ENCODE measurements at places on chromosomes 13 and 19.

DNA sequence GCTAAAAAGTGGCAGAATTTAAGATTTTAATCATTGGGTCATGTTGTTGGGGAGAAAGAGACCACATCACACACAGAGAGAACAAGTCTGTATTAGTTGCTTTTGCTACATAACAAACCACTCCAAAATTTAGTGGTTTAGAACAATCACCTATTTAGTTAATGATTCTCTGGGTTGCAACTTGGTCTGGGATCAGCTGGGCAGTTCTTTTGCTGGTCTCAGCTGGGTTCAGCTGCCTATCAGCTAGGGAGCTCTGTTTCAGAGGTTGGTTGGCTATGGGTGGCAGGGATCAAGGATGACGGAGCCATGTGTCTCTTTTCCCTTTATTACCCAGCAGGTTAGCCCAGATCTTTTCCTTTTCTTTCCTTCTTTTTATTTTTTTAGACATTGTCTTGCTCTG lies 8.9 kb downstream of the PINLYP start:
- no peak for DNase-seq

GRCh38 chr19:14094854-14095253 lies 4.3 kb upstream of the SAMD1 start:
- DNase-seq: no peak

- no peak for DNase-seq
Observed at GRCh38 chr13:41919741-41920487, 41.0 kb downstream of the VWA8 start.

GRCh38 chr19:32294871-32295438 lies 50.5 kb upstream of the ZNF507 start:
- no peak for DNase-seq

DNA sequence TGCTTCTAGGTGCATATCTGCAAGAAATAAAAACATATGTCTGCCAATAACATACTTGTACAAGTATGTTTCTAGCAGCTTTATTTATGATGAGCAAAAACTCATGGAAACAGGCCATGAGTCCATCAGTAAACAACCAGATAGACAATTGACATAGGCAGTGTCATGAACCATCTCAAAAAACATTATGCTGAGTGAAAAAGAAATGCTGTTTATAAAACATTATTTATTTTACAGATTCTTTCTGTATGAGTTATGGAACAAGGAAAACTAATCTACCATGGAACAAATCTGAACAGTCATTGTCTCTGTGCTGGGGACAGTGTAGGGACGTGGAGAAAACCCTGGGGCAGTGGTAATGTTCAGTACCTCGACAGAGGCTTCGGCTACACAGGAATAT lies 283.9 kb downstream of the UQCRFS1 start:
- DNase-seq: no peak

DNA sequence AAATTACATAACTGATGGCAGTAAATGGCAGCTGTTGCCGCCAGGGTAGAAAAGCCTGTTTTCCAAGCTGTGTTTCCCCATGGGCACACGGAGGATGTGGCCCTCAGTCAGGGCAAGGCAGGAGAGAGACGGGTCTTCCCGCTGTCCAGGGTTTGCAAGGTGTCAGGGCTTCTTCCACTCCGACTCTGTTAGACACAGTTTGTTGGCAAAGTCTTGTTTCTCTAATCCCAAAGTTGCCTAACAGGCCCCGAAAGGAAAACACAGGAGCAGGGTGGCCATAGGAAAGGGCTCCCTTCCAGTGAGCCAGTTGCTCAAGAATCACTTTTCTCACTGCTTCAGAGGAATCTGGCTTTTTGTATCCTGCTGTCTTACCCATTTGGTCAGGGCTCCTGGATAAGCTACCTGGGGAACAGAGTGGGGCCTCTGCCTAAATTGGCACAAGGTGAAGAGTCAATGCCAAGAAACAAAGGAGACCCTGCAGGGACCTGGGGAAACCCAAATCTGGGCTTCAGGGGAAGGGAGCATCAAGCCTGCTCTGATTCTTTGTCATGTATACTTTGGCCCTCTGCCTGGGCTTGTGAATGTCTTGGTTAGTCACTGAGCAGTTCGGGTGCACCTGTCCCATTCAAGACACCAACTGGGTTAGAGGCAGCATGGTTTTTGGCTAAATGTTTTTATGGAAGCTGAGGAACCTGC lies 29.0 kb upstream of the CXCL17 start:
- DNase-seq: no peak

DNA sequence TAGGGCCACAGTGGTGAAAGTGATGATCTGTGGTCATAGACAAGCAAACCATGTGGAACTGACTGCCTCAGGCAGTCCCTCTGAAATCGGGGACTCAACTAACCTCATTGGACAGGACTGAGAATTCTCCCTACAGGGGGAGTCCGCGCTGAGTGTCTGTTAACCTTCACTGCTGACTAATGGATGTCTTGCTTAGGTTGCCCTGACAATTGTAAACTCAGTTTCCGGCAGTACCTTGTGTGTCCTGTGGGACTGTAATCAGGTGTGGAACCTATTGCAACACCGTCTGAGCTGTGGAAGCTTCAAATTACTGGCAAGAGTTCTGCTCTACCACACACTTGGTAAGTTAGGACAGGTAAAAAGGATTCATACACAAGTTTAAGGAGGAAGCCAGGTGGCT lies 21.8 kb downstream of the ZNF77 start:
- no peak for DNase-seq
